CD4-positive, alpha-beta T cell treated with Interleukin-4 for 4 hours (primary cell): ENCODE measurements at places on chromosomes 2 and 18.

GRCh38 chr18:59109375-59109774 lies 30.3 kb upstream of the SEC11C start:
- no peak for DNase-seq

DNA sequence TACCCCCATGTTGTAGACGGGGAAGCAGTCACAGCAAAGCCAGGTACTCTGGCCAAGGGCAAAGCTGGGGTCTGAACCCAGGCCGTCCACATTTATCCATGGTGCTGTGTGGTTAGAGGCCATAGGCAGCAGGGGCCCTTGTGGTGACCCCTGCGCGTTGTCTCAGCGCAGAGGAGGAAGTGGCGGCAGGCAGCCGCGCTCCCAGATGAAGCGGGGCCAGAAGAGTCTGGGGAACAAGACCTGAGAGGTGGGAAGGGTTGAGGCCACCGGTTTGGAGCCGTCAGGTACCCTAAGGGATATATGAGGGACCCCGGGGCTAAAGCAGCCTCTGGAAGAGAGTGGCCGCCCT lies 770 bp downstream of the ZNF396 start:
- DNase-seq: peak; percentile 6

DNA sequence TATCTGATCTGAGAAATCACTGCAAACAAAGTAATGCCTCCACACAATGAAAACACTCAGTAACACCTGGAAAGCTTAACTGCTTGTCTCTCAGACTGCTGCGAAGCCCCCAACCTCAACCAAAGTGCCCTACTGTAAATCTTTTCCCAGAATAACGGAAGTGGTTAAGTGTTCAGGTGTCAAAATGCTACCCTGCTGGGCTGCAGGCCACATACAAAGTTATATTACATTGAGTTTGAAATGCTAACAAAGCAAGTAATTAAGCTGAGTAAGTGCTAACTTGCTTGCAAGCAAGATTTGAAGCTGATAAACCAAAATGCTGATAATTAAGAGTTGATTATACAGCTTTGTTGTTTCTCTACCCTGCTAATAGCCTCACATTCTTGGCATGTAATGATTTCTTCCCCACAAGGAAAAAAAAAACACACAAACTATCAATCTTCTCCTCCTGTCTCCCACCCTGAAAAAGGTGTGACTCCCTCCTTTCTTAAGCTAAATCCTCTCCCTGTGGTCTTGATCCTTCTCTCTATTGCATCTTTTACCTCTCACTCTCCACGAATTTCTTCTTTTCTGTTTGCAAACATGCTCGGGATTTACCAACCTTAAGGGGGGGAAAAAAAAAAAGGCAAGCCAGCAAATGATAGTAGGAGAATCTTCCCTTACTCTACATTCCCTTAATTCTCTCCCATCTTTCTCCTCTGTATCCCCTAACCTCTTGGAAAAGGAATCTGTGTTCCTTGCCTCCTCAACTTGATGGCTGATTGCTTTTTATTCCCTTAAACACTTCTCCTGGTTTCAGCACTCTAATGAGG lies 266.8 kb upstream of the SIX3 start:
- DNase-seq: no peak

DNA sequence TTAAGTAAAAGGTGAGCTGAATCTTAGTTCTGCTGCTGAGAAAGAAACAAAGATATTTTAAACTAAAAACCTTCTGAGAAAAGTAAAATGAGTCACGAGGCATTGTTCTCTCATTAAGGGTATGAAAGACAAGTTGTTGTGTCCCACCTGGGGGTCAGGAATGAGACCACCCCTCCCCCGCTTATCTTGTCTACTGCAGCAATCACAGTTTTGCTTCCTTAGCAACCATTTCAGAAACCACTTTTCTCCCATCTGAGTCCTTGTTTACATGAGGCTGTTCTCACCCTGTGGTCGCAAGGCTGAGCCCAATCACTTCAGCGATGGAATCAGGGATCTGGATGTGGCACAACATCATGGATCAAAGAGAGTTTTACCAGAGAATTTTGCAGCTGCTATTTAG lies 377.6 kb upstream of the NETO1 start:
- DNase-seq: no peak

DNA sequence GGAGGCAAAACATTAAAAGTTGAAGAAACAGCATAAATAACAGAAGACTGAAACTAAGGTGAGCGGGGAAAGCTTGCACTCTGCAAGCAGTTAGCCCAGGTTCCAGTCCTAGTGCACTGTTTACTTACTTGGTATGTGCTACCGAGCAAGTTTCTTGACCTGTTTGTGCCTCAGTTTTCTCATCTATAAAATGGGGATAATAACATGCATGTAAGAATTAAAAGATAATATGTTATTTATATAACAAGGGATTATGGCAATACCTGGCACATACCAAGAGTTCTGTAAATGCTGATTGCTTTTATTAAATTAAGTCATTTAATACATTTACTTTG lies 37.1 kb upstream of the IKZF2 start:
- DNase-seq: no peak

DNA sequence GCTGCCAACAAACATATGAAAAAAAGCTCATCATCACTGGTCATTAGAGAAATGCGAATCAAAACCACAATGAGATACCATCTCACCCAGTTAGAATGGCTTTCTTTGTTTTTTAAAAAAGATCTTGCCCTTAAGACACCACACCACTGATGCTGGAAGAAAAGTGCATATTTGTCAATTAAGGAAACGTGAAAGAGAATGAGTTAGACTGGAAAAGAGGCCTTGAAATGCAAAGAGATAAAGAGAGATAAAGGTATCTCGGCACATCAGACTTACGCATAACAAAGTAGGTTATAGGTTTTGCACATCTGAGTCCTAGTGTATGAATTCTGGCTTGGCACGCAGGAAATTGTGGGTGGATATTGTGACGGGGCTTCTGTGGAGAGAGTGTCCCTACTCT lies 149.5 kb downstream of the MTX2 start:
- no peak for DNase-seq

DNA sequence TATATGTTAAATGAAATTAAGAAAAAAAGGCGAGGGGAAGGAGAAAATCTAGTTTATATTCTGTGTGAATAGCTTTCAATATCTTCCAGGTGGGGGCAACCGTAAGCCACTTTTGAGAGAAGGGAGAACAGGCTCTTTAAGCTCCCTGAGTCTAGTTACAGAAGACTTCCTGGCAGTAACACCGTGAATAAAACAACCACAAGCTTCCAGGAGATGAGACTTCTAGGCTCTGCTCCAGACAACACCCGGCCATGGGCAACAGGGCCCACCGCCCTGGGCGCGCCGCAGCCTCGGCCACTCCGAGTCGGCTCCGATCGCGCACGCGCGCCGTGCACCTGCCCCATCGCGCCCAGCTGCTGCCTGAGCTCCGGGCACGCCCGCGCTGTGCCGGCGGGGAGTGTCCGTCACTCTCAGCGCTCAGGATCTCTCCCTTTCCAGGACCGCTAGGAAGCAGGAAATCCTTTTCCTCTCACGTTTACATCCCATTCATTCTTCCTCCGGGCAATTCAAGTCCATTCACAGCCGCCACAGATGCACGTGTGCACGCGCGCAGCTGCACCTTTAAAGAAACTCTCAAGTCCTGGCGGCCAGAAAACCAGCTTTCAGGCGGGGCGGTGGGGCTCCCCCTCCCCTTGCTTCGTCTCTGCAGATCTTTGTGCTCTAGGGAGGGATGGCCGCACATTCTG lies 19.4 kb upstream of the PAX3 start:
- DNase-seq: peak; percentile 44

- DNase-seq: no peak
Observed at GRCh38 chr2:170052151-170052550, 125.8 kb upstream of the MYO3B start.

GRCh38 chr2:67083951-67084350 lies 313.2 kb upstream of the ETAA1 start:
- DNase-seq: no peak

DNA sequence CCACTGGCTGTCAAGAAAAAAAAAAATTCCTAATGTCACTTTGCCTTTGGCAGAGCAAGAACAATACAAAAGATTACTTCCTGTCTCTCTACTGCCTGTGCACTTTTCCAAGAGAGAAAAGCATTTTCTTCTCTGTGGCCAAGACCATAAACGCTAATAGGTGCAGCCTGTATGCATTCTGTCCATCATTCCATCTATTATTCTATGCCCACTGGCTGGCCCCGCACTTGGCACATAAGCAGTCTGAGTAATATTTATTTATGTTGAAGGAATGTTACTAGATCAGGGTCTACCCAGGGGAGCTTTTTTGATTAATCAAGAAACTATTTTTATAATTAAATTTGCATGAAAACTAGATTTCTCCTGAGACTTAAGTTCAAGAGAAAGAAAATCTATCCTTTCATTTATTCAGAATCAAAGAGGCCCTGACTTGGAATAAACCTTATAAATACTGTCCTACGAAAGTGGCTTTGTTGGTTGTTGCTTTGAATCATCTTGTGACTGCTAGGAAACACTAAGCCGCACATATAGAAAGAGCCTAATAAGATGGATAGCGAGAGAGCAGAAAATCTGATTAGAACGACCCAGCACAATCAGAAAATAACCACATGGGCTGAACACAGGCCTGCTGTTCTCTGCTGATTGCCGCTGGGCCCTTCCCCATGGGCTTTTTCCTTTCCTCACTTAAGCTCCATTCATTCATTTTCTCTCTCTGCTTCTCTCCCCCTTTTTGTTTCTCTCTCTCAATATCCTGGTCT lies 59.4 kb downstream of the MMADHC start:
- DNase-seq: no peak

DNA sequence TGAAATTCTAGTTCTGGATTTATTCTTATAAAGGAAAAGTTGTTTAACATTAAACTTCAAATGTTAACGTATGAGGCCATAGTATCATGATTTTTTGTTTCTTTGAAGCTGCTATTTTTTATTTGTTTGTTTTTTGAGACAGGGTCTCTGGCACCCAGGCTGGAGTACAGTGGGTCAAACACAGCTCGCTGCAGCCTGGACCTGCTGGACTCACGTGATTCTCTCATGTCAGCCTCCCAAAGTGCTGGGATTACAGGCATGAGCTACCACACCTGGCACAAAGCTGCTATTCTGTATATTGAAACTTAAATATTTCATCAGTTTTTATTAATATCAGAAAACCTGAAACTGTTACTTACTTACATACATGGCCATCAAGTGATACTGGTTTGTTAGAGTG lies 89.5 kb upstream of the RPRM start:
- DNase-seq: no peak

- DNase-seq: no peak
Observed at GRCh38 chr2:39452396-39452795, 15.3 kb upstream of the MAP4K3 start.

GRCh38 chr18:11411048-11411447 lies 198.3 kb upstream of the SLC35G4 start:
- DNase-seq: no peak

DNA sequence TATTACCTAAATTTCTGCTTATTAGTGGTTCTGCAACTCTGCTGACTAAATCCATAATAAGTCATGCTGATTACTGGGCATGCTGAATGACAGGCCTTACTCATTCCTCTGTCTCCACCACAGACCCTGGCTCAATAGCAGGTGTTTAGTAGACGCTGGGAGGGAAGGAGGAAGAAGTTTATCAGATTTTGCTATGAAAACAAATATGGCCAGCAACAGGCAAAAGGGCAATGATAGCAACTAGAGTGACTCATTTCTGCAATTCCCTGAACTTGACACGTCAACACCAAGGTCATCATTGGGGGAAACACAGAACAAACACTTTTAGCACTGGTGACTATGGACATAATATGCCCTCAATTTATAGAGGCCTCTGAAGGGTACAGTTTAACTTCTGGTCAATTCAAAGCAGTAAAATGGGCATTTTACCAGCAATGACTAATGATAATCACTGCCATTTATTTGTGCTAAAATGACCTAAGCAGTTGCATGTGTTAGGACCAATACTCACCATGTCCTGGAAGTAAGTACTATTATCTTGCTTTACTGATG lies 35.2 kb downstream of the TMEM163 start:
- DNase-seq: peak; percentile 51

- DNase-seq: no peak
Observed at GRCh38 chr2:43026426-43027096, 199.8 kb downstream of the ZFP36L2 start.
